ENCODE measurements at places on chromosomes 3 and 15.

- DNase-seq: no peak
These were observed 63.2 kb downstream of the ASTE1 start for GRCh38 chr3:130963444-130963843.

DNA sequence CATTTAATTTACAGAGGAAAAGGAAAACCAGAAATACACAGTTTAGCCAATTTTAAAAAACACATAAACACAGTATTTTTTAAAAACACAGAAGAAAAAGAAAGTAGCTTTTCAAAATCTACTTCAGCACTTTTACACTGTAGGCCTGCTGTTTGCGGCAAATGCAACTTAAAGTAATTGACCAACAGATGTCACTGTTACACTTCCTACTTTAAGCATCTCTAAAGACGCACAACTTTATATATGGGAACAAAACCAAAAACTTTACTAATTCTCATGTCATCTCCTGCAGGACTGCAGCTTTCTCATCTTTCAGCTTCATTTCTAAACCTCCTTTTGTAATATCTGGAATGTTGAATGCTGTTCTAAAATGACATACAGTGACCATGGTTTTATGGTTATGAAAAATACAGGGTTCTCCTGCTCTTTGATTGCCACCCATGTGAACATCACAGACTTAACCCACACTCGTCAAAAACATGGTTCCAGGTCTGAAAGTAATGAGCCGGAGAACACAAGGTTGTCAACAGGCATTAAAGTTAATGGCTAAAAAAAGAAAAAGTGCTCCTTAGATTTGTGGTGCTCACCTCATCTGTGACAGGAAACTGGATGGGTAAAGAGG is 107.9 kb downstream of the FMN1 start:
- DNase-seq: no peak

DNA sequence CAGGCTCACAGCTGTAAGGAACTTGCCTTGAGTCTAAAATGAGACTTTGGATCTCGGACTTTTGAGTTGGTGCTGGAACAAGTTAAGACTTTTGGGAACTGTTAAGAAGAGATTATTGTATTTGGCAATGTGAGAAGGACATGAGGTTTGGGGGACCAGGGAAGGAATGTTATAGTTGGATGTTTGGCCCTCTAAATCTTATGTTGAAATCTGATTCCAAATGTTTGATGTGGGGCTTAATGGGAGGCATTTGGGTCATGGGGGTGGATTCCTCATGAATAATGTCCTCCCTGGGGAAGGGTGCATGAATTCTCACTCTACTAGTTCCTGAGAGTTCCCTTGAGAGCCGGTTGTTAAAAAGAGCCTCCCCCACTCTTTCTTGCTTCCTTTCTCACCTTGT is 18.5 kb upstream of the CHCHD6 start:
- no peak for DNase-seq

DNA sequence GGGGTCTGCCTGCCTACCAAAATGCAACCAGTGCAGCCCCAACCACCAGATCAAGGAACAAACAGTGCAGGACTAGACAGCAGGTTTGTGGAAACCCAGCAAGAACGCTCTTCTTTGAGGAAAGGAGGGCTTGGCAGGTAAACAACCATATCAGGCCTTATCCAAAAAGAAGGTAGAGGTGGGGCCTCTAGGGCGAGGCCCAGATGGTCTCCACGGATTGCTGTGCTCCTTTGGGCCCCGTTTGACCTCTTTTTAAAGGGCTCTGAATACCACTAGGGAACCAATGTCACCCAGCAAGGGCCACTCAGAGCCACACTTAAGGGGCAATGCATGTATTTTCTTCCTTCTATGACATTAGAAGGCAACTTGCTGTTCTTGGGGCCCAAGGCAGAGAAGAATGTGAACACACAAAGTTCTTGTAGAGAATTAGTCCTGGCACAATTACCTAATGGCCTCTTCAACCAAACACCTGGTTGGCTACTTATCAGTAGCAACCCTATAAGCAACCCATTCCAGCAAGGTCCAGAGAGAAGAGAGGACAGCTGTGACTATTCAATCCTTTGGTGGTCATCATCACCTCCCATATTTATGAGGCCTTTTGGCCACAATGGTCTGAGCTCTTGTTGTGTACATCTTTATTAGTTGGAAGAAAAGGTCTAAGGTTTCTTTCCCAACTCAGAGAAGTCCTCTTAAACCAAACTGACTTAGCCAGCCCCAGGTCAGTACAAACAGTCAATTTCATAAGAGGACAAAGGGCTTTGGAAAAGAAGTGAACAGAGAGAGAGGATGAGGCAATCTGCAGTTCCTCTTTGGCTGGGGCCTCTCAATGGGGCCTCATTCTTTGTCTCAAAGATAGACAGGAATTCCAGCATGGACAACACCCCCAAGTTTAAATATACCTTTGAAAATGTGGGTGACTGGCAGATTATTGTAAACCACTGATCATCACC is 36.0 kb downstream of the FOXP1 start:
- DNase-seq: no peak

DNA sequence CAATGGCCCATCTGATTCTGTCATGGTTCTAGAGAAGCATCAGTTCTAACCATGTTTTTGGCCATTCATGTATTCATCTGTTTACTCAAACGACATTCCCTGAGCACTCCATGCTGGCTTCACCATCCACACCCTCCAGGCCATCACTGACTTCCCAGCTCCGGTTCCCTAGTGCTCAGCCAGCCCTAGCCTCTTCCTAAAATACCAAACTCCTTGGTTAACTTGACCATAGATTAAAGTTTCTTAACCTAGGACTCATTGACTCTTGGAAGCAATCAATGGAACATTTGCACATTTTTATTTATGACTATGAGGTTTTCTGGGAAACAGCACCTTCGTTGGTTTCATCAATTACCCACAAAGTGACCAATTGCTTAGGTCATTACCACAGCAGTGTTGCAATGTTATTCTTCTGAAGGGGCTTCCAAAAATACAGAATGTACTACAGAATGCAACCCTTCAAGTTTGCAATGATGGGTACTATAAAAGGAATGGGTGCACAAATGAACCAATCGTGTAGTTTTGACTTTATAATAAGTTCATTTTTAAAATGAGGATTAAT is 27.2 kb upstream of the SLC25A36 start:
- DNase-seq: no peak
